ENCODE measurements at places on chromosomes 6 and 20.
A peak's percentile ranks its signal among the peaks of the same experiment; 100 is the strongest.

GRCh38 chr6:158868122-158868480 lies 48.9 kb upstream of the EZR start:
- no peak for DNase-seq

DNA sequence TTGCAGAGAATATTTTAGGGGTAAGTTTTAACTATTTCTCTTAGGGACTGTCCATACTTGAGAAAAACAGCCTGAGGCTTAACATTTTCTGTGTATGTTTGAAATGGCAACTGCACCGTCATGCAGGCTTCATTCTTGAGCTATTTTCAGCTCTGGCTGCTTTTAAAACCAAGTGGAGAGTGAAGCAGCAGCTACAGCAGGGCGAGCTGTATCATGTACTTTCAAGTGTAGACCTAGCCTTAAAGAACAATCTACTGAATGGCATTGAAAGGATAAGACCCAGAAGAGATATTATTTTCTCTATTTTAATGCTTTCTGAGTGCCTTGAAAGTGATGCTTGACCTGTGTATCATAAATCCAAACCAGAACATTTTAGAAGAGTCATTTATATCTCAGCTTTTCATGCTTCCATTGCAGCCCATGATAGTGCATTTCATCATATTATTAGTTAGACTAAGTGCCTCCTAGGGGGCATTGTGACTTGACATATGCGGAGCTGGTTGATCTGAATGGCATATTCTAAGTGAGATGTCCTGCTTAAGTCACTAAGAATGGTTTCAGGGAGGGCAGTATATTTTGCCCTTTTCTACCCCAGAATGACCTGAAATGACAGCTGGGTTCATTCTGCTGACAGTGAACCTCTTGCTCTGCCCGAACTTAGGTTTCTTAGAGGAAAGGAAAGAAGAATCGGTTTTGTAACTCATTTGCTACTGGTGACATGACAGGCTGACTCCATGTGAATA lies 85.3 kb downstream of the NKAIN2 start:
- no peak for DNase-seq

DNA sequence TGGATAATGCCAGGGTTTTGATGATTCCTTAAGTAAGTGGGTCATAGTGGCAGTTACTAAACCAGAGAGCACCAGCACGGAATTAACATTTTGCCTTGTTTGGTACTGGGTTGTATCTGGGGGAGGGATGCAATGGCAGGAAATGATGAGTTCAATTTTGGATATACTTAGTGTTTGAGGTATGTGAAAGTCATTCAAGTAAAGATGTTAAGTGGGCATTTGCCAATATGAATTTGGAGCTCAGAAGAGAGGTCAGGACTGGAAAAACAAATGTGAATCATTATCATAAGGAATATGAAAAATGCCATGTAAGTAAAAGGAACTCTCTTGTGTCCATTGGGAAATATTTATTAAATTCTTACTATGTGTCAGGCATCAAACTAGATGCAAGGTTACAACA lies 6.2 kb downstream of the PXT1 start:
- no peak for DNase-seq

GRCh38 chr6:53376661-53377226 lies 28.0 kb upstream of the ELOVL5 start:
- no peak for DNase-seq

DNA sequence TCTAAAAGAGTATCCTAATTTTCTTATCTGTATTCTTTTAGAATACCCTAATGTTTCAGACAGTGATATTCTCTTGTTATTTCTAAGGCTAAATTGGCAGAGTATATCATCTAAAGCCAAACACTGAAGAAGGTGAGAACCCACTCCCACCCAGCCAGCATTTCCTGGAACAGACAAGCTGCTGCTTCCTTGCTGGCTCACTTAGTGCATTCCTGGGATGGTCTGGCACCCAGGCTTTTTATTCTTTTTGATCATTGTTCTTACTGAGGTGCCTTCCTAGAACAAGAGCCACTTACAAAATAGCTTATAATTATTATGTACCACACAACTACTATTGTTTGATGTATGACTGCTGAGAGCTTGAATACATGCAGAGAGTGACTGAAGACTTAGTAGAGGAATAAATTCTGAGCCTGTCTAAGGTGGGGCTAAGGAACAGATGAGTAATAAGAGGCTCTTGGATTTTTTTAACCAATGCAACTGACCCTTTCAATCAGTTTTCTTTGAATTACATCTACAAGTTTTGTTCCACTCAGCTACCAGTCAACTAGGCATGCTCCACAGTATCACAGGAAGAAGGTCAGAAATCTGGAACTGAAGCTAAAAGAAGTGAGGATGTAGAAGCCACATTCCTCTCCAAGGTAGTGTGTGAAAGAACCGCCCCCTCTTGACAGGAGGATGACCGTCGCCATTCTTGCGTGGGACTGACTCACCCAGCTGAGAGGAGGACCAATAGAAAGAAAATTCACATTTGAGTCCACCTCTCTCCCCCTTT lies 30.1 kb downstream of the PRPH2 start:
- peak; percentile 5 for DNase-seq

GRCh38 chr6:25166955-25167748 lies 112.0 kb upstream of the CARMIL1 start:
- DNase-seq, result no peak

- no peak for DNase-seq
Measured at GRCh38 chr6:144384427-144384826, 99.3 kb downstream of the UTRN start.

DNA sequence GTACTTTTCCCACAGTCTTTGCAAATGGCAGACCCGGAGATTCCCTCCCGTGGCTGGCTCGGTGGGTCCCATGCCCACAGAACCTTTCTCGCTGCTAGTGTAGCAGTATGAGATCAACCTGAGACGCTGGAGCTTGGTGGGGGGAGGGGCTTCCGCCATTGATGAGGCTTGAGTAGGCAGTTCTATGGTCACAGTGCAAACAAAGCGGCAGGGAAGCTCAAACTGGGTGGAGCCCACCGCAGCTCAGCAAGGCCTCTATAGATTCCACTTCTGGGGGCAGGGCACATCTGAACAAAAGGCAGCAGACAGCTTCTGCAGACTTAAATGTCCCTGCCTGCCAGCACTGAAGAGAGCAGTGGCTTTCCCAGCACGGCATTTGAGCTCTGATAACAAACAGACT lies 186.0 kb upstream of the KCNK16 start:
- DNase-seq, result no peak

DNA sequence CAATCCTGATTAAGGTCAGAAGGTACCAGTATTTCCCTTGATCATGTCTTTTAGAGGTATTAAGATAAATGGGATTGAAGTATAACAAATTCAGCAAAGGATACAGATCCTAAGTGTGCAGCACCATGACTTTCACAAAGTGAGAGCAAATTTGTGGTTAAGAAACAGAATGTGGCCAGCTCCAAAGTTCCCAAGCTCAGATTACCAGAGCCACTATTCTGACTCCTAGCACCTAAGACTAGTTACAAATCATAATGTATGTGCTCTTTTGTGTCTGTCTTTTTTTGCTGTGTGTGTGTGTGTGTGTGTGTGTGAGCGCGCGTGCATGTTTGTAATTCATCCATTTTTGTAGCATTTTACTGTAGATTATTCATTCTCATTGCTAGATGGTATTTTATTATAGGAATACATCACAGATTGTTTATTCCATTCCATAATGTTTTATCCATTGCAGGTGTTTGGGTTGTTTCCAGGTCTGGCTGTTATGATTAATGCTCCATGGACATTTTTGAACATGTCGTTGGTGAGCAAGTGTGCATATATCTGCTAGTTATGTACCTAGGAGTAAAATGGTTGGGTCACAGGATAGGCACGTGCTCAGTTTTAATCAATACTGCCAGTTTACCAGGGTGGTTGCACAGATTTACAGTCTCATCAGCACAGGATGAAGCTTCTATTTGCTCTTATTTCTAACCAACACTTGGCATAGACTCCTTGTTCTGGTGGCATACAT lies 314.0 kb upstream of the JAG1 start:
- no peak for DNase-seq

DNA sequence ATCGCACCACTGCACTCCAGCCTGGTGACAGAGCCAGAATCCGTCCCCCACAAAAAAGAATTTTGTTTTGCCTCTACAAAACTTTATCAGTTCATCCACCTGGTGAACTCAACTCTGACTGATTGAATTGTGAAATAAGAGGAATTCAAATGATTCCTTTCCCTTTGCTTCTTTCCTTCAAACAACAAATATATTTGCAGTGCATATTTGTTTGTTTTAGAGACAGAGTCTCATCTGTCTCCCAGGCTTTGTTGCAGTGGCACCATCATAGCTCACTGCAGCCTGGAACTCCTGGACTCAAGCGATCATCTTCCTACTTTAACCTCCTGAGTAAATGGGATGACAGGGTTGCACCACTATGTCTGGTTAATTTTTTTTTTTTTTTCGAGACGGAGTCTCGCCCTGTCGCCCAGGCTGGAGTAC lies 23.2 kb upstream of the PIM1 start:
- no peak for DNase-seq

GRCh38 chr6:88825856-88826255 lies 137.6 kb downstream of the RNGTT start:
- no peak for DNase-seq

GRCh38 chr20:40493549-40493948 lies 195.5 kb downstream of the MAFB start:
- no peak for DNase-seq

GRCh38 chr6:124131259-124131658 lies 327.6 kb downstream of the NKAIN2 start:
- DNase-seq, result no peak

DNA sequence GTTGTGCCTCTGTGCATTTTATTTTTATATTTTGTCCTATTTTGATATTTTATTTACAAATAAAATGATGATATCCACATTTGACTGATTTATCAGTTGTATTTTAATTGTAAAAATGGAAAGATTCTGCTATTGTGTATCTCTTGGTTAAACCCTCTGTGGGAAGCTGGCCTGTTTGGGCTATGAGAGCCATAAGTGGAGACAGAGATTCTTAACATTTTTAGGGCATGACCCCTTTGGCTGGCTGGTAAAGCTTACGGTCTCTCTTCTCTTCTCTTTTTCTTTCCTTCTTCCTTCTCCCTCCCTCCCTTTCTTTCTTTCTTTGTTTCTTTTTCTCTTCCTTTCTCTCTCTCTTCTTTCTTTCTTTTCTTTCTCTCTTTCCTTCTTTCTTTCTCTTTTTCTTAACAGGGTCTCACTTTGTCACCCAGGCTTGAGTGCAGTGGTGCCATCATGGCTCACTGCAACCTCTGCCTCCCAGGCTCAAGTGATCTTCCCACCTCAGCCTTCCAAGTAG lies 172.3 kb upstream of the CDYL start:
- DNase-seq, result no peak

- DNase-seq, result no peak
Measured at GRCh38 chr20:8388707-8389106, 256.6 kb downstream of the PLCB1 start.

- DNase-seq, result peak; percentile 26
Measured at GRCh38 chr6:130132286-130132701, 90.5 kb downstream of the SAMD3 start.

Data from stimulated activated CD8-positive, alpha-beta memory T cell treated with anti-CD3 and anti-CD28 coated beads, Interleukin-7, amount 100 ng/mL, for 48 hours (primary cell).